ENCODE measurements at places on chromosomes 4 and X.

GRCh38 chrX:2933125-2933900 is 4.2 kb upstream of the ARSD start:
- no peak for DNase-seq

GRCh38 chrX:41933546-41933945 is 10.2 kb upstream of the CASK start:
- DNase-seq = no peak

DNA sequence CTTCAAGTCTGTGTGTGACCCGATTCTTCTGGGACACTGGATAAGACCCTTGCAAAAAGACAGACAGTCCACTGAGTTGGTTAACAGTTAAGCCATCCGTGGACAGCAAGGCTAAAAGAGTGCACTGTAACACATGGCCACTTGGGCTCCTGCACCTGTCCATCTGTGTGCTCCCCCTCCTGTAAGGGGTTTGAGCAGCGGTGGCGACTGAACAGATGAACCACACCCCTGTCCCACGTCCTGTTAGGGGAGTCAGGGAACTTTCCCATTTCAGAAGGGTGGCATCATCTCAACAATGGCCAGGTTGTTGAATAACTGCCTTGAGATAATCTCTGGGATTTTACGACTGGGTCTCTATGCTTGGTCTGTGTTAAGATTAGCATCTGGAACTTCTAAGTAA is 178.6 kb downstream of the GRXCR1 start:
- DNase-seq = no peak

GRCh38 chr4:138696058-138696457 is 319.5 kb upstream of the NOCT start:
- no peak for DNase-seq

- no peak for DNase-seq
Observed at GRCh38 chr4:165203541-165204461, 3.6 kb upstream of the KLHL2 start.
